Activated effector memory CD4-positive, alpha-beta T cell treated with anti-CD3 and anti-CD28 coated beads, Interleukin-2, amount 50 U/mL, for 16 hours (primary cell): ENCODE measurements at places on chromosomes 1 and 21.

DNA sequence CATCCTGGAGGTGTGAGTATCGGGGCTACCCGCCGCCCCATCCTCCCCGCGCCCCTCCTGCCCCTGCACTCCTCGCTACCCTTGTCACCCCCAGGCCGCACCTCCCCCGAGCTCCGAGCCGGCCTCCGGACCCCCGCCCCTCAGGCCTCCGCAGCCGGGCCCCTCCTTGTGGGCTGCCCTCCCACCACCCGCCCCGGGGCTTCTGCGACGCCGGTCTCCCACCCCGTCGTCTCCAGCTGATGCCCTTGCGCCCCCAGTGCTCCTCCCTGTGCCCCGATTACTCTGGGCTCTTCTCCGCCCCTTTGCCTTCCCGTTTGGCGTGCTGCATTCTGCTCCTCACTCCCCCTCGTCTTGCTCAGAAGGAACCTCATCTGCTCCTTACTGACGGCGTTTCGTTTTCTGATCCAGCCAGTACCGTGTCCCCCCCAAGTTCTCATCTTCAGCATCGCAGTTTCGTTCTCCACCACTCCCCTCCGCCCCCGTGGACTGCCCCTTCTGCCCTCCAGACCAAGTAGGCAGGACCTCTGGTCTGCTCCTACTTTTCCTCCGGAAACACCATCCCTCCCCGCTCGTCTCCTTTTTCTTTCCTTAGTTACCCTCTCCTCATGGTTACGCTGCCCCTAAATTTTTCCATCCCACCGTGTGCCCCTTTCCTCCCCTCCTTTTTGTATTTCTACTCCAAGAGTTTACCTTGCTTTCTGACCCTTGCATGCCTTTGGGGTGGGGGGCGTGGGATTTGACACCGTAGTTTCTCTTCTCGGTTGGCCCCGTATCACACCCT is 841 bp downstream of the SNX27 start:
- no peak for DNase-seq

DNA sequence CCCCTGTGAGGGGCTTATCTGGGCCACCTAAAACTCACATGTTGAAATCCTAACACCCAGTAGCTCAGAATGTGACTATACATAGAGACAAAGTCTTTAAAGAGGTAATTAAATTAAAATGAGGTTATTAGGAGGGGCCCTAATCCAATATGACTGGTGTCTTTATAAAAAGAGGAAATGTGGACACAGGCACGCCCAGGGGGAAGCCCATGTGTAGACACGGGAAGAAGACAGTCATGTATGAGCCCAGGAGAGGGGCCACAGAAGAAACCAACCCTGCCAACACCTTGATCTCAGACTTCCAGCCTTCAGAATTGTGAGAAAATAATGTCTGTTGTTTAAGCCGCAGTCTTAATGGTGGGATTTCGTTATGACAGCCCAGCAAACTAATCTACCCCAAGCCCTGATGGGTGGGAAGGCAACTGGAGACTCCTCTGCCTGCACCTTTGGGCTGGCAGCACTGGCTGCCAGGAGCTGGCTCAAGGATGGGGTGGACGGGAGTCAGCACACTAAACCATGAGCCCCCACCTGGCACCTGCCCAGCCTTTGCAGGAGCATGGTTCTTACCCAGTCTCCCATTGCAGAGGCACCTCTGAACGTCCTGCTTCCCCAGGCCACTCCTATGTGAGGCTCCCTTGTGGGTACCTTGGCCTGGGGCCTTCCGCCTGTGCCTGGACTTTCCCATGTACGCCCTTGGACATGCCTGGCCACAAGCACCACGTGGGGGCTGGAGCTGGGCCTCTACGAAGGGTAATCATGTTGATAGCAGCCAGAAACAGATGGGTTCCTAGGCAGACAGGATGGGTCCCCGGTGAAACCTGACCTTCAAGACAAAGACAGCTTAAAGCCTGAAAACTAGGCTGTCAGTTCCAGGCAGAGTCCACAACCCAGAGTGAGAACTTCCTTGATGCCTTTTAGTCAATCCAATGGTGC is 57.1 kb upstream of the DMRTB1 start:
- no peak for DNase-seq

DNA sequence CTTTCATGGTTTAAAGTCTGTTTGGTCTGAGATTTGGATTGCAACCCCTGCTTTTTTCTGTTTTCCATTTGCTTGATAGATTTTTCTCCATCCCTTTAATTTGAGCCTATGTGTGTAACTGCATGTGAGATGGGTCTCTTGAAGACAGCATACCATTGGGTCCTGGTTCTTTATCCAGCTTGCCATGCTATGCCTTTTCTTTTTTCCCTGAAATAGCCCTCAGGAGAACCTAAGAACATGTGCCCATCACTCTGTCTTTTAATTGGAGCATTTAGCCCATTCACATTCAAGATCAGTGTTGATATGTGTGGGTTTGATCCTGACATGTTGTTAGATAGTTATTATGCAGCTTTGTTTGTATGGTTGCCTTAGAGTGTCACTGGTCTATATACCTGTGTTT is 21.7 kb upstream of the DENND1B start:
- no peak for DNase-seq

DNA sequence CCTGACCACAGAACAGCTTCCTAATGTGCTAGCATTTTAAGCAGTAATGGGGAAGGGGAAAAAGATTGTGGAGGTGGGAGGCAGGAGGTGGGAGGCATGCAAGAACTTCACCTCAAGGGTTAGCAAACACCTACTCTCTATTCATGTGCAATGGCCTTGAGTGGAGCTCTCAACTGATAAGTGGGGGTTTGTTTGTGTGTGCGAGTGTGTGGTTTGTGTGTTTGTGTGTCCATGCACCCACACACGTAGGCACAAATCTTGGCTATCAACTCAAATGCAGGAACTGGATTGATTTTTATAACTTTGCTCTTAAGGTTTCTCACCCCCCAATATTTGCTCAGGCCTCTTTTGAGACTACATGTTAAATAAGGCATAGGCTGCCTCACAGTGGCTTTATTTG is 78.6 kb downstream of the SYT6 start:
- DNase-seq: no peak

DNA sequence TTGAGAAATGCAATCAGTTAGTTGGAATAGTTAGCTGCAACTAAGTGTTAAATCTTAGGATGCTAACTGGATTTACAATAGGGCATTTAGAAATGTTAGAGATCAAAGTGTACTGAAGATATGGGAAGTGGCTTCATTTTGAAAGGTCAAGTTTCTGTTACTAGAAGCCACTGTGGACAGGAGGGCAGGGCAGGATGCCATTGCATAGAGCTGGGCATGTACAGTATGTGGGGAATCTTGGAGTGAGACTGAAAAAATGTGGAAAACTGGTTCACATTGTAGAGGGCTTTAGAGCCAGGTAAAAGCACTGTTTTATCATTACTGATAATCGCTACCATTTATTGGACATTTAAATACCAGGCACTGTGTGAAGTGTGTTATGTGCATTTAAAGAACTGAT is 31.0 kb downstream of the ARID1A start:
- no peak for DNase-seq

DNA sequence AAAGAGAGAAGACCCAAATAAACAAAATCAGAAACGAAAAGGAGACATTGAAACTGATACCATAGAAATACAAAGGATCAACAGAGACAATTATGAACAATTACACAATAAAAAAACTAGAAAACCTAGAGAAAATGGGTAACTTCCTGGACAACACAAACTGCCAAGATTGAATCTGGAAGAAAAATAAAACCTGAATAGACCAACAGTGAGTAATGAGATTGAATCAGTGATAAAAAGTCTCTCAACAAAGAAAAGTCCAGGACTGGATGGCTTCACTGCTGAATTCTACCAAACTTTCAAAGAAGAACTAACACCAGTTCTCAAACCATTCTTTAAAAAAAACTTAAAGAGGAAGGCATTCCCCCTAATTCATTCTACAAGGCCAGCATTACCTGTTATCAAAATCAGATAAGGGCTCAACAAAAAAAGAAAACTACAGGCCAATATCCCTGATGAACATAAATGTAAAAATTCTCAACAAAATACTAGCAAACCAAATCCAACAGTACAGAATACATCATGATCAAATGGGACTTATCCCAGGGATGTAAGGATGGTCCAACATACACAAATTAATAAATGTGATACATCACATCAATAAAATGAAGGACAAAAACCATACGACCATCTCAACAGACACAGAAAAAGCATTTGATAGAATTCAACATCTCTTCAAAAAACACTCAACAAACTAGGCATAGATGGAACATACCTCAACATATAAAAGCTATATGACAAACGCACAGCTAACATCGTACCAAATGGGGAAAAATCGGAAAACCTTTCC is 119.9 kb downstream of the ACBD6 start:
- no peak for DNase-seq

GRCh38 chr1:167244244-167244643 is 23.6 kb downstream of the POU2F1 start:
- no peak for DNase-seq

DNA sequence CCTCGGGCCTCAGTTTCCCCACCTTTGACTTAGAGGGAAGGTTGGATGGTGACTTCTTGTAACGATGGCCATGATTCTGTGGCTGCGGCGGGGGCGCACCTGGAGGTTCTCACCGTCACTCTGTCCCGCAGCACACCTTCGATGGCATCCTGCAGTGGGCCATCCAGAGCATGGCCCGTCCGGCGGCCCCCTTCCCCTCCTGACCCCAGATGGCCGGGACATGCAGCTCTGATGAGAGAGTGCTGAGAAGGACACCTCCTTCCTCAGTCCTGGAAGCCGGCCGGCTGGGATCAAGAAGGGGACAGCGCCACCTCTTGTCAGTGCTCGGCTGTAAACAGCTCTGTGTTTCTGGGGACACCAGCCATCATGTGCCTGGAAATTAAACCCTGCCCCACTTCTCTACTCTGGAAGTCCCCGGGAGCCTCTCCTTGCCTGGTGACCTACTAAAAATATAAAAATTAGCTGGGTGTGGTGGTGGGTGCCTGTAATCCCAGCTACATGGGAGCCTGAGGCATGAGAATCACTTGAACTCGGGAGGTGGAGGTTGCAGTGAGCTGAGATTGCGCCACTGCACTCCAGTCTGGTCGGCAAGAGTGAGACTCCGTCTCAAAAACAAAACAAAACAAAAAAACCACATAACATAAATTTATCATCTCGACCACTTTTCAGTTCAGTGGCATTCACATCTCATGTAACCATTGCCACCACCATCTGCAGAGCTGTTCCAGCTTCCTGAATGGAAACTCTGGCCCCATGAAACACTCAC is 2.1 kb upstream of the PFKL start:
- DNase-seq: peak; percentile 90

DNA sequence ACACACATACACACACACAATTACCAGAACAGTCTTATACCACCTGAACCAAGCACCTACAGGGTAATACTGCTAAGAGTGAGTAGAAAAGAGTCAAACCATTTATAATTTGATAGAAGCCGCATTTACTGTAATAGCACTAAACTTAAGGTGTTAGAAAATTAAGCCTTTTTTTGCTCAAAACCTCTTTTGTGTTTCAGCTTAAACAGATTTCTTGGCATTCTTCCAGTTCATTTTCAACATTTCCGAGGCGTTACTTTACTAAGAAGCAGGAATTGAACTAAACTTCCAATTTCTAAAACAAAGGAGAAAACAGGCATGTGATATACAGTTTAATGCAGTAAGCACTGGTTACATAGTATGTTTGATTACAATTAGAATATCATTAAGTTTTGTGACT is 387.2 kb downstream of the NCAM2 start:
- DNase-seq: no peak

DNA sequence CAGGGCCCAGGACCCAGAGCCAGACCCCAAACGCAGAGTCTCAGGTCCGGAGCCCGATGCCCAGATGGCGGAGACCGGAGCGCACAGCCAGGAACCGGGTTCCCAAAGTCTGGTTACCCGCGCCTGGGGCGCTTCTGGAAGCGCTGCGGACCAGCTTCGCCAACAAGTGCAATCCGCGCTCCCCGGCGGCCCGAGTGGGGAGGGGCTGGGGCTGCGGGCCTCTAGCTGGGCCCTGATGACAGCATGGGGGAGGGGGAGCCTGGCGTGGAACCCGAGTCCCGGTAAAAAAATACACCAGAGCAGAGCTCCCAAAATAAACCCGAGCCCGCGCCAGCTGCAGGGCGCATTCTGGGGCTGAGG is 494 bp downstream of the NT5C1A start:
- DNase-seq: no peak

- DNase-seq: no peak
Measured at GRCh38 chr1:247961791-247962190, 3.2 kb upstream of the OR2AK2 start.

DNA sequence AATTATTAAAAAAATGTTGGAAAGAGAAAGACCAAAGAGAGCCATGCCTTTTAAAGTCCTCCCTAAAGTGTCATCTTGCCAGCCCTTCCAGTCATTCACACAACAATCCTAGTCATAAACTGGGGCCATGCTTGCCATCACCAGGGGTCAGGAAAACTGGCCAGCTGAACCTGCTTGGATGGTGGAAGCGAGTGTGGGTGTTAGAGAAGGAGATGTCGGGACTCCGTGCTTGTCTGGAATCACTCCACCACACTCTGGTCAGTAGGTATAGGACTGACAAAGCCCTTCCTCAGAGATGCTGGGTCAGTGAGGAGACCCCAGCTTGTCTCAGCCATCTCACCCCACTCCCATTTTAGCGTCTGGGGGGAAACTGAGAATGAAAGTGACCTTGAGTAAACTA is 3.3 kb upstream of the HAPLN2 start:
- no peak for DNase-seq
